A549 treated with ZK216348 at 1 μM for 4 hours (cell line): ENCODE measurements at places on chromosomes 2 and 18. TPM values are rescaled to one million over a fixed set of nuclear protein-coding genes. Genes with fewer than 3 reads are reported as not detected.

Gene FAM124B
- total RNA-seq, result not detected in 5 replicates

Gene RAX
- not detected in 5 replicates for total RNA-seq

Gene SERPINB13
- total RNA-seq, result not detected in 5 replicates

Gene SLC40A1
- total RNA-seq, result 1.9 to 2.9 TPM (median 2.7 TPM) in 5 replicates

Gene GAD1
- 0.49 to 0.60 TPM (median 0.54 TPM) in 5 replicates for total RNA-seq
